ENCODE measurements at places on chromosomes 1 and 21.
A peak's percentile ranks its signal among the peaks of the same experiment; 100 is the strongest.

GRCh38 chr1:164337885-164338284 lies 221.1 kb upstream of the PBX1 start:
- DNase-seq, result no peak

DNA sequence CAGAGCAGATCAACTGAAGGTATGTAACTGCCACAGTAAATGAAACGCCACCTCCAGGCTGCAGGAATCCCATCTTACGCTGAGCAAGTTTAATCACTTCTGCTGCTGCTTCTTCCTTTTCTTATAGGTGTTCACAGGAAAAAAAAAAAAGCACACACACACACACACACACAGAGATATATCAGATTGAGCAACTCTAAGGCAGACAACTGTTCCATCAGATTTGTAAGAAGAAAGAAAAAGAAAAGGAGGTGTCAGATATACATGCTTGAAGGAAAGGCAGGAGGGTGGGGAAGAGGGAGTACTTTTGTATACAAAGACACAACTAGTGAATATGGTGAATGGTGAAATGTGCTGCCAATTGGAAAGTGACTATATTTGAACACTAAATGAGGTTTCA lies 28.6 kb downstream of the DSTYK start:
- no peak for DNase-seq

DNA sequence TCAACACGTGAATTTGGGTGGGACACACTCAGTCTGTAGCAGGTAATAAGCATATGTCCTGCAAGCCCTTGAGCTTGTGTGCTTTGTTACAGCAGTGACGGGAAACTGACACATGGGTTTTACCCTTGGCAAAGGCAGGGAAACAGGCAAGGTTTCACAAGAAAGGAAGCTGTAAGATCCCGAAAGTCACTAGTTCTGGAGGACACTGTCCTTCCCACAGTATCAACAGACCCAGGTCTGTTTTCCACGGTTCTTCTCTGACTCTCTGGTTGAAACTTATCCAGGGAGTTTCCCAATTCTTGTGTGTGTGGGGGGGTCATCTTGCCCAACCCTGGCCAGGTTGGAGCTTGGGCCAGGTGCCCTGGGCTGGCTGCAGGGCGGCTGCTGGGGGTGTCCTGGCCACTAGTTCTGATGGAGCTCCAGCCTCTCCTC lies 29.3 kb upstream of the ZBTB21 start:
- peak; percentile 34 for DNase-seq

GRCh38 chr1:230501242-230501641 lies 75.1 kb upstream of the PGBD5 start:
- DNase-seq, result no peak

DNA sequence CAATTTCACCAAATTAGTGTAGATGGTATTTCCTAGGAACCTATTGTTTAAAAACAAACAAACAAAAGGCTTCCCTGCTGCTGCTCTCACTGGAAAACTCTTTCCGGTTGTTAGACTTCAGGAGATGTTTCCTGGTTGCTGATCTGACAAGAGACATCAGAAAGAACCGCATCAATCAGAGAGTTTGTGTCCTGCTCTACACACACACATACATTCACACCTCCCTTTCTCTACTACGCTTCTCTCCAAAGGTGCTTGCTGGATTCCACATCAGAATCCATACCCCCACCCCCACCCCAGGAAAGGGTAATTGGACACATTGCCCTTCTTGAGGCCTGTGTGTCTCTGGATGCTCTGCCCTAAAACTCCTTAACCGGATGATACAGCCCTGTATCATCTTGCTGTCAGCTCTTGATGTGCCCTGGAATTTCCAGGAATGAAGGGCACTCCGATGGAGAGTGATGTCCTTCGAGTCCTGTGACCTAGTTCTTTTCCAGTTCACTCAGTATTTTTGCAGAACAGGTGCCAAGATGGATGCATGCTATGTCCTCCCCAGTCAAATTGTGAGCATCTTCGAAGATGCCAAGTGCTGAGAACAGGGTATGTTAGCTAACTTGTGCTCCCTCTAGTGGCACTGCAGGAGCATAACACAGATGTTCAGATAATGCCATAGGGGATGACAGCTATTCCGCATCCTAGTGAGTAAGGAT lies 113.7 kb upstream of the SLC35F3 start:
- DNase-seq, result peak; percentile 53

DNA sequence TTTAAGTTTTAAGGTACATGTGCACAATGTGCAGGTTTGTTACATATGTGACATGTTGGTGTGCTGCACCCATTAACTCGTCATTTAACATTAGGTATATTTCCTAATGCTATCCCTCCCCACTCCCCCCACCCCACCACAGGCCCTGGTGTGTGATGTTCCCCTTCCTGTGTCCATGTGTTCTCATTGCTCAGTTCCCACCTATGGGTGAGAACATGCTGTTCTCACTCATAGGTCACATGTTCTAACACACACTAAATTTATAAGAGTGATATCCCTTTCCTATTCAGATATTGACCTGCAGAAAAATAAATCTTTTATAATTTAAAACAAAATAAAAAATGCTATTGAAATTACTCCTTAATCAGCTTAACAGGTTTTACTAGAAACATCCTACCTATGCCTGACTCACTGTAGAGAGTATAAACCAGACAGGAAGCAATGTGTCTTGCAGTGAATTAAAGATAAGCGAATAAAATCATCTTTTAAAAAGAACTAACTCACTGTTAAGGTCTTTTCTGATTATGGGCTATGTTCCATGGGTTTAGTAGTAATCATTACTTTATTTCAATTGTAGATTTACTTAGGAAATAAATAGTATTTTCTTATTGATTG lies 82.0 kb upstream of the DPH5 start:
- no peak for DNase-seq

DNA sequence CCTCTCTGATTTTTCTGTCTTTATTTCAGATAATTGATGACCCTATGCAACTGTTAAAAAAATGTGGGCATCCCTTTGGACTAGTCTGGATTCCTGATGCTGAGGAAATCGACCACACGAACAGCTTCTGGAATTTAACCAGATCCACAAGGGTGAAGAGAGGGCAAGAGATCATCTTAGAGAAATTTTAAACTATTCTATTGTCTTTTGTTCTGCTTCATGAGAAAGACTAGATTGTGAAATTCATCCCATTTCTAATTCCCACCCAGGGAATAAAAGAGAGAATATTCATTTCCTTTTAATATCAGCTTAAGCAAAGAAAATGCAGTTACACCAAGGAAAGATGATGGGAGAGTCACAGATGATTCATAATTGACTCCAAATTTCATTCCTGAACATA lies 71.8 kb downstream of the DUSP10 start:
- peak; percentile 68 for DNase-seq
